Caco-2 (cell line): ENCODE measurements at places on chromosomes 12 and 14.
A peak's percentile ranks its signal among the peaks of the same experiment; 100 is the strongest.

GRCh38 chr12:110821917-110822316 lies 24.9 kb upstream of the CCDC63 start:
- DNase-seq = no peak

DNA sequence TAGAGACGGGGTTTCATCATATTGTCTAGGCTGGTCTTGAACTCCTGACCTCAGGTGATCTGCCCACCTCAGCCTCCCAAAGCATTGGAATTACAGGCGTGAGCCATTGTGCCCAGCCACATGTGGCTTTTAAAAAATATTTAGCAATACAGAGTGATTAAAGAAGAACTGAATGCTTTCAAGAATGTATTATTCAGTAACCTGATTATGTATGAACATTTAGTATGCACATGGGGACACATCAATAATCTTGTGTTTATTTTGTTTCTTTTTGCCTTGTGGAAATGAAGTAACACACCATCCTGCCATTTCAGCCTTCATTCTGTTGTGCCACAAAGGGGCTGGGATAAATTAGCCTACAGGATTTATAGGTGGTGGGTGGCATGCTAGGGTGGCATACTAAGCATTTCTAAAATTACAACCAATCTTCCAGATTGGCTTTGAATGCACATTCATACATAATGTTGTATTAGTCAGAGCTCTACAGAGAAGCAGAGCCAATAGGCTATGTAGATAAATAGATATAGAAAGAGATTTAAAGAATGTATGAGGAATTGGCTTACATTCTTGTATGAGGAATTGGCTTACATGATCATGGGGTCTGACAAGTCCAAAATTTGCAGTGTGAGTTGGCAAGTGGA lies 25.5 kb upstream of the TXNRD1 start:
- DNase-seq = no peak

- DNase-seq = no peak
These were observed 131.0 kb downstream of the NCOR2 start for GRCh38 chr12:124436366-124436765.

DNA sequence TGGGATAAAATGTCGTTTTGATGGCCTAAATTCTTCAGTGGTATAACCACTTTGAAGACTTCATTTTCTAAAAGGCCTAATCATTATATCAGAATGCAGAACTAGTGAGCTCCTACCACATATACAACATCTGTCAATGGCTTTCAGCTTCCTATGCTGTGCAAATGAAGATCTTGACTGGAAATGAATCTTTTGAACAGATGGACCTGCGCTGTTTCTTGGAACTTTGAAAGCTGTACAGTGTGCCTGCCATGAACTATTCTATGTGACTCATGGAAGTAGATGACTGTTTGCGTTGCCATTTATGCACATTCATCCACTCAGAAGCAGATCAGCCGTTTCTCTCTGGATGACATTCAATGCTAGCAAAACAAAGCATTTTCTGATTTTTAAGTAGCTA lies 542.2 kb upstream of the USP15 start:
- no peak for DNase-seq

DNA sequence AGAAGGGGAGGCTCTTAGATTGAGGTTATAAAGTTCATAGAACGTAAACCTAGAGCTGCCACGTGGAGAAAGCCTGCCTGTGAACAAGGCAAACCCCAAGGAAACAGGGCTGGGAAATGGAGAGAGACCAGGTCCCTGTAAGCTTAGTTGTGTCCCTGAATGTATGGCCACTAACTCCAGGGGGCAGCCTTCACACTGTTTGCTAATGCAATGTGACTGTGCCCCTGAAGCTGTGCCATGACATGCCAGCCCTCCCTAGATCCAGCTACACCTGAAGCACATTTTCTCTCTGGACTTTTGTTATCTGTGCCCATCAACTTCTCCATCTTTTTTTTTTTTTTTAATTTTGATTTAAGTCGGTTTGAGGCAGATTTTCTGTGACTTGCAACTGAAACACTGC lies 60.6 kb upstream of the TMCC3 start:
- DNase-seq = peak; percentile 31

DNA sequence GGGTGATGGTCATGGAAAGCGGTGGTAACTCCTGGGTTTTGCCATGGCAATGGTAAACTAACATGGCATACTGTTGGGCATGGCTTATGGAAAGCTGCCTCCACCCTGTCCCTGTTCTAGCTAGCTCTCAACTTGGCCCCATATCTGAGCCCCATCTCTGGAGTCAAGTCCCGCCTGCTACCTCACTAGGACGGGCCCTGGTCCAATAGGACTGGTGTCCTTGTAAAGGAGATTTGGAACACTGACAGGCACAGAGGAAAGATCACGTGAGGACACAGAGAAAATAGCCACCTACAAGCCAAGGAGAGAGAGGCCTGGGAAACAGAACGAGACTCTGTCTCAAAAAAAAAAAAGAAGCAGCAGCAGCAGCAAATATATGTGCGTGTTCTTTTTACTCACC lies 59.8 kb downstream of the RNFT2 start:
- DNase-seq = no peak

DNA sequence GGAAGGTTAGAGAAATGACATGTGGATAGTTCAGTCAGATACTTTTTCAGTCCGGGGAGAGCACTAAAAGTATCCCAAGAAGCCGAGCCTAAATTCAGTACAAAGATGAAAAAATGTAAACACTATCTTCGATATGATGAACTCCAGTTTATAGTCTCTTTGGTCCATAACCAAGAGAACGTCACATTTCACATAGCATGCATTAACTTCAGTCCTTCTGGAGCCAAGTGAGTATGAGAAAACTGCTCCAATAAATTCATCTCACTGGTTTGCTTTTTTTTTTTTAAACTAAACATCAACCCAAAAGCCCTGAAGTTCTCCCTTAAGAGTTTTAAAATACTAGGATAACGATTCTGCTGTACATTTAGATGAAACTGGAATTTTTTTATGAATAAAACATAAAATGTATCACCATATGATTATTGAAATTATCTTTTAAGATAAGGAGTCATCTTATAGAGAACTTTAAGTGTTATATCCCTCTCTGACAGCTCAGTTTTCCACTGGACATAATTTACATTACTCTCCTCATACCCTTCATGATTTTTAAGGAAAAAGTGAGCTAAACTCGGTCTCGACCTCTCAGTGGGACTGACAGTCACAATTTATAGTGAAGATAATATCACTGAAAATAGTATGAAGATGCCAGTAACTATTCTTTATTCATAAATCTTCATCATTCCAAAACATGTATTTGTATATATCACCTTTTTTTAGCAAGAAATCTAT lies 841.5 kb upstream of the FLRT2 start:
- DNase-seq = no peak

- no peak for DNase-seq
These were observed 128.5 kb downstream of the KIF26A start for GRCh38 chr14:104266631-104267575.

DNA sequence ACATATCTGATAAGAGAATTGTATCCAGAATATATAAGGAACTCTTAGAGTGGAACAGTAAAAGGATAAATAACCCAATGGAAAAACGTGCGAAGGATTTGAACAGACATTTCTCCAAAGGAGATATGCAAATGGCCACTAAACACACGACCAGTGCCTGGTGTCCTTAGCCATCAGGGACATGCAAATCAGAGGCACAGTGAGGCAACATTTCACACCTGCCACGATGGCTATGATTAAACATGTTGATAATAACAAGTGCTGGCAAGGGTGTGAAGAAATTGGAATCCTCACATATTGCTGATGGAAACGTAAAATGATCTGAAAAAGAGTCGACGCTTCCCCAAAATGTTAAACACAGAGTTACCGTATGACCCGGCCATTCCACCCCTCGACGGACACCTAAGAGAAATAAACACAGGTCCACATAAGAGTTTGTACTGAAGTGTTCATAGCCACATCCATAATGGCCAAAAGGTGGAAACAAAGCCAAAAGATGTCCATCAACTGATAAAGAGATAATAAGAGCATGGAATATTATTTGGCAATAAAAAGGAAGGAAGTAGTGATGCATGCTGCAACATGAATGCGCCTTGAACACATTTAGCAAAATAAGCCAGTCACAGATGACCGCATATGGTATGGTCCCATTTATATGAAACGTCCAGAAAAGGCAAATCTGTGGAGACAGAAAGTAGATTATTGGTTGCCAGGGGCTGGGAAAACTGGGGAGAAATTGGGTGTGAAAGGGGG lies 6.3 kb upstream of the TMEM121 start:
- no peak for DNase-seq

DNA sequence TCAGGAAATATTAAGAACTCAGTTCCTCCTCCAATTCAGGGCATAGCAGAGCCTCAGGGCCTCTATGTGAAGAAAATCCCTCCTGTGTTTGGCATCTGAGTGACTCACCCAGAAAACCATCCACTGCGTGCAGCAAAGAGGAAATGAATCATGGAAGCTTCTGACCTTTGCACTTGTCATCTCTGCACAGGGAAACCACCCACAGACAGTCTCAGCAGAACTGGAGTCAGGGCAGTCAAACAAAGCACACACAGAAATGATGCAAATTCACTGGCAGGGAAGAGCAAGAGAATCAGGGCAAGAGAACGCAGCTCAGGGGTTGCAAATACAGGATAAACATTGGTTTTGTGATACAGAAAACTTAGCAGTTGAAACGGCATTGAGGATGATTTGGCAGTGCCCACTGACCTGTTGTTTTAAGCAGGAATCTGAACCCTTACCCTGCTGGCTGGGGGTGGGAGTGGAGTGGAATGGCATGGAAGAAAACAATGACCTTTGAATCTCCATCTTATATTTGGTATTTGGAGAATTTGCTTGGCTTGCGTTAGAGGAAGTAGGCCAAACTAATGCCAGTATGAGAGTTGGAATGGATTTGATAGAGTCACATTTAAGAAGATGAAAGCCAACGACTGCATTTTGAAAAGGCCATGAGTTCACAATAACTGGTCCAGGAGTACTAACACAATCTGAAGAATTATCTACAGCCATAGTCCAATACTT lies 53.5 kb downstream of the PHLDA1 start:
- DNase-seq = peak; percentile 91

- DNase-seq = no peak
These were observed 42.2 kb downstream of the COX16 start for GRCh38 chr14:70317091-70317968.

- no peak for DNase-seq
These were observed 26.6 kb downstream of the LRCOL1 start for GRCh38 chr12:132583736-132584135.

- DNase-seq = no peak
These were observed 49.9 kb downstream of the FUT8 start for GRCh38 chr14:65462411-65462810.

- no peak for DNase-seq
These were observed 273.9 kb upstream of the RTL1 start for GRCh38 chr14:101177301-101177971.

DNA sequence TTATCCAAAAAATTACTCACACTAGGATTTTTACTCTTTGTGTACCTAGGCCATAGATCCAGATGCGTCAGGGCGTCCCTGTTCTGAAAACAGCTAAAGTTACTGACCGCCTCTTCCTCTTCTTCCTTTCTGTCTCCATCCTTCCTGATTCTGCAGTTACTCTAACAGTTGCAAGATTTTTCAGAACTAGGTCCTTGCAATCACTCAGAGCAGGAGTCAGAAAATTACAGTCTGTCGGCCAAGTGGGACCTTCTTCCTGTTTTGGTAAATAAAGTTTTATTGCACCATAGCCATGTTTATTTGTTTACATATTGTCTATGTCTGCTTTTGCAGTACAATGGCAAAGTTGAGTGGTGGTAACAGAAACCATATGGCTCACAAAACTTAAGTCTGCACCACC lies 25.6 kb upstream of the FGF6 start:
- no peak for DNase-seq
